Naive B cell (primary cell): ENCODE measurements at places on chromosomes 16 and 17.
A peak's percentile ranks its signal among the peaks of the same experiment; 100 is the strongest.

DNA sequence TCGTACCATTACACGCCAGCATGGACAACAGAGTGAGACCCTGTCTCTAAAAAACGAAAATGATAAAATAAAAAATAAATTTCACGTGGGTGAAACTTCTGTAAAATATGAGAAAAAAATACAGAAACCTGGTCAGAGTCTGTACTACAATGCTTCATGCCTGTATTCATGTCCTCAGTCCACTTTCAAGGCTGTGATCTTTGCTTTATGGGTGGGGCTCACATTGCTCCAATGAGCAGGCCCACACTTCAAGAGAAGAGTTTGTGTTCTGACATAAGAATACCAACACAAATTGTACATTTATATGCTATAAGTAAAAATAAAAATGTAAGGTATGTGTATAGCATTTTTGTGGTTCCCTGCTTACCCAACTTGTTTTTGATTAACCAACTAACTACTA is 32.2 kb upstream of the ABCA3 start:
- DNase-seq: no peak

GRCh38 chr16:10619271-10619849 is 39.0 kb upstream of the EMP2 start:
- peak; percentile 51 for DNase-seq

- no peak for DNase-seq
Observed at GRCh38 chr17:19800571-19800970, 52.5 kb upstream of the ALDH3A1 start.

GRCh38 chr16:89123831-89124100 is 30.1 kb downstream of the ACSF3 start:
- DNase-seq: no peak

GRCh38 chr16:3454631-3455147 is 11.2 kb downstream of the NAA60 start:
- DNase-seq: no peak

- DNase-seq: peak; percentile 98
Observed at GRCh38 chr16:89873972-89874689, 739 bp downstream of the TCF25 start.
